SJCRH30 (cell line): ENCODE measurements at places on chromosomes 5 and 9. TPM values are rescaled to one million over a fixed set of nuclear protein-coding genes. Genes with fewer than 3 reads are reported as not detected.

Gene GRIA1
- total RNA-seq: not detected in 2 replicates

Gene PGM5
- total RNA-seq: 113 and 119 TPM in 2 replicates

Gene SPINK4
- not detected in 2 replicates for total RNA-seq

Gene BAAT
- 0.10 TPM in 2 replicates for total RNA-seq

Gene GABRA6
- total RNA-seq: not detected in 2 replicates

Gene ELOVL7
- total RNA-seq: 0.77 and 1.9 TPM in 2 replicates

Gene OTP
- total RNA-seq: not detected in 2 replicates

Gene ALDH1A1
- 1.0 and 1.6 TPM in 2 replicates for total RNA-seq
